Stimulated activated CD8-positive, alpha-beta memory T cell treated with anti-CD3 and anti-CD28 coated beads, Interleukin-7, amount 100 ng/mL, for 1 hour (primary cell): ENCODE measurements at places on chromosomes 2 and 18.

GRCh38 chr2:173760553-173760952 is 204.6 kb downstream of the SP3 start:
- DNase-seq = no peak

DNA sequence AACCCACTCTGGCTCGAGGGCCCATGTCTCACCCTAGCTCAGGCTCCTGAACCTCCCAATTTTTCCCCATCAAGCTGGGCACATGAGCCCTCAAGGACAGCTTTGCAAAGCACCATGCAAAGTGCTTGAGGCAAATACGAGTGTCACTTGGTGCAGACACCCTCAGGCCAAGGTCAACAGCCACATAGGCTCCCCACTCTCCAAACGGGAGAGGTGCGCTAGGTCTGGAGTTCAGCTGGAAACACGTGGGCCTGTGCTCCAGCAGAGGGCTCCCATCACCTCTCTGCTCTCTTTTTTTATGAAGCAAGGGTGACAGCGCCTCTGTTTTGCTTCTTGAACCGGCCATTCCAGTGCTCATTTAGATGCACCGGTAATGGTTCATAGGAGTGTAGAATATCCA is 11.9 kb upstream of the ARHGAP25 start:
- DNase-seq = no peak

DNA sequence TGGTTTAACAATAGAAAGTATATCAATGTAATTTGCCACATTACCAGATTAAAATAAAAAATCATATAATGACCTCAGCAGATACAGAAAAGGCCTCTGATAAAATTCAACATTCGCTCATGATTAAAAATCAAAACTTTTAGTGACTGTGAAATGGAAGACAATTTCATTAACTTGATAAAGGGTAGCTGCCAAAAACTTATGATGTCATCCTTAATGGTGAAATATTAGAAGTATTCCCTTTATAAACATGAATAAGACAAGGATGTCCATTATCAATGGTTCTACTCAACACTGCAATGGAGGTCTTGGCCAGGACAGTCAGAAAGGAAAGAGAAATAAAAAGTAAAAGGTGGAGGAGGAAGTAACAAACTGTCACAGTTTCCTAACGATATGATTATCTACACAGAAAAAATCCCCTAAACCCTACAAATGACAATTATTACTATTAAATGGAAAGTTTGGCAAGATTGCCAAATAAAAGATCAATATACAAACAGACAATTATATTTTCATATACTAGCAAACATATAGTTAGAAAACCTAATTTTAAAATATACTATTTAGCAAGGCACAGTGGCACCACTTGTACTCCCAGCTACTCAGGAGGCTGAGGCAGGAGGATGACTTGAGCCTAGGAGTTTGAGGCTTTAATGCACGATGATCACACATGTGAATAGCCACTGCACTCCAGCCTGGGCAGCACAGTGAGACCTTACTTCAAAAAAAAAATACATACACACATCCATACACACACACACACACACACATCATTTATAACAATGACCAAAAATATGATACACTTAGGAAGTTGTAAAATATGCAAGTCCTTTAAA is 12.8 kb downstream of the METTL8 start:
- DNase-seq = no peak

DNA sequence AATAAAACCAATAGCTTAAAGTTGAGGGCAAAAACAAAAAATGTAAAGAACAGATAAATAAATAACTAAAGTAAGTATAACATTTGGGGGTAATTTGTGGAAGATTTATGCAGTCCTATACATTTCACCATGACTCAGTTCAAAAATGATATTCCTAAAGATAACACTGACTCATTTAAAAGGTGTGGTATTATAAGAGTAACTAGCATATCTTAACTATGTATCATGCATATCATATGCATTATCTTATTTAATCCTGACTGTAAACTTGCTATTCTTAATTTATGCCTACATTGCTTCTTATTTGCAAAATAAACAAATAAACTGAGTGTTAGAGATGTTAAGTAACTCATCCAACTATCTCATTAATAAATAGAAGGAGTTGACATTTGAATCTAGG is 726.5 kb upstream of the PKDCC start:
- DNase-seq = no peak

DNA sequence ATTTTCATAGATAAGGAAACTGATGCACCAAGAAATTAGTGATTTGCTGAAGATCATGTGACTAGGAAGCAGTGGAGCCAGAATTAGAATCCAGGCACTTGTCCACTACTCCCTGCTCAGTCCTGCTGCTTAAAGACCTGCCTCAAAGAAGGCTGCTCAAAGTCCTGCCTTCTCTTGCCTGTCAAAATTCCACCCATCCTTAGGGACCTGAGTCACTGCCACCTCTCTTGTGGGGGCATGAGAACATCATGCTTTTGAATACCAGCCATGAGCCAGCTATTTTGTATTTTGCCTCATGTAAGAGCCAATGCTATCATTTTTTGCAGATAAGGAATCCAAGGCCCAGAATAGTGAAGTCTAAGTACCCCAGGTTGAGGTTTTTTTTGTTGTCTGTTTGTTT is 47.1 kb downstream of the DDX1 start:
- no peak for DNase-seq

DNA sequence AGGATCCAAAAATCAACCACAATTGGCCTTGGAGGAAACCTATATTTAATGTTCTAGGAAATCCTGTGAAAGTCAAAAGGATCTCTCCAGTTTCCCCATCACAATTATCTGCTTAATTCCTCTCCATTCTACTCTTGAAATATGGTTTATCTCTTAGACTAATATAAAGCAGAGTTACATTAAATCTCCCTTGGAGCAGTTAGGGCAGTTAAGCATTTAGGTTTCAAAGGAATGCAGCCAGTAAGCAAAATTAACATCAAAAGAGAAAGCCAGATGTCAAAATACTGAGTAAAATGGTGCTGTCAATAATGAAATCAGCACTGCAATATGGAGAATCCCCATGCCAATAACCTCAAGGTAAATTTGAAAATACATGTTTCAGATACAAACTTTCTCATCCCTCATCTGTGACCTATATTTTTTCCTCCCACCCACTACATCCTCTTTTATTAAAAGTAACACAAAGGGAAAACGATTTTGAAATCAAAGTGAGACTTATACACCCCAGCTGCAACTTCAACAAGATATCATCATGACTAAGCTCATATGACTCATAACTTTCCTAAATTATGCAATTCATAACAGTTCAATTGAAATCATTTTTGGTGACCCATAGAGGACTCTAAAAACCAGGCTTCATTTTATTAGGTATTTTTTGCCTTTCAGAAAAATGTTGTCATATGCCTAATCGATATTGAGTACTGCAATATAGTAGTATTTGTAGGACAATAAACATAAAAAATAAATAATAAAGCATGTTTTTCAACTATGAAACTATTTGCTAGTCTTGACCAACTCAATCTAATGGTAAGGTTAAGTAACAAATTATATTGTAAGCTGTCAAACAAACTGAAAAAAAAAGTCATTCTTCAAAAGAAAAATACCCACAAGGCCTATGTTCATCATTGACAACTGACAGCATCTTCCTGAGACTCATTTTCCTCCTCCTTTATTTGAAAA is 3.1 kb downstream of the ADAM17 start:
- no peak for DNase-seq

DNA sequence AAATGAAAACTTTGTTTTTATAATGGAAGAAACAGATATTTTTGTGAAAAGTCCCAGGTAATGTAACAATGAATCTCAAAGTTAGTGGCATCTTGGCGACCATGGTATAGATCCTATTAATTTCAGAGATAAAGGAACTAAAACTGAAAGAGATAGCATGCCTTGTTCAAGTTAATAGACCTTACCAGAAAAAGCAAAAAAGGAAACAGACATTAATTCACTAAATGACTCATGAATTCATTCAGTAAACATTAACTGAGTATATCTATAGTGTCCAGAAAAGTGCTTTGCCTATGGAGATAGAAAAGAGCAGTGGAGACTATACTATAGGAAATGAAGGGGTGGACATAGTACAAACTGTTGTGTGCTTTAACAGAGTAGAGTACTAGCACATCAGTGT is 763.3 kb downstream of the TRIB2 start:
- no peak for DNase-seq

DNA sequence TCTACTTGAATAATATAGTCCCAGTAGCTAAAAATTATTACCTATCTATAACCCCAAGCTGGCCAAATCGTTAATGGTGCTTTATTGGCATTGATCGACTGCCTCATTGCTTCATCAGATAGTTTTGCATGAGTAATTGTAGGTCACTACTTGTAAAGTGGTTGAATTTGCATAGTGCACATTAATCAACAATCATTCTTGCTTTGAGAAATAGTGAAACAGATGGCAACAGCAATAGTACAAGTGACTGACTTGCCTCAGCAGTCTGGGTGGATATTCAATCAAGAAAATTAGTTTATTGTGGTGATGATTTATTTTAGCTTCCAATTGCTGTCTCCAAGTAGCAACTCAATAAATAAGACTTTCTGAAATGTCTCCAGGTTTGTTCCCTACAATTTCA is 117.8 kb upstream of the NRXN1 start:
- no peak for DNase-seq

DNA sequence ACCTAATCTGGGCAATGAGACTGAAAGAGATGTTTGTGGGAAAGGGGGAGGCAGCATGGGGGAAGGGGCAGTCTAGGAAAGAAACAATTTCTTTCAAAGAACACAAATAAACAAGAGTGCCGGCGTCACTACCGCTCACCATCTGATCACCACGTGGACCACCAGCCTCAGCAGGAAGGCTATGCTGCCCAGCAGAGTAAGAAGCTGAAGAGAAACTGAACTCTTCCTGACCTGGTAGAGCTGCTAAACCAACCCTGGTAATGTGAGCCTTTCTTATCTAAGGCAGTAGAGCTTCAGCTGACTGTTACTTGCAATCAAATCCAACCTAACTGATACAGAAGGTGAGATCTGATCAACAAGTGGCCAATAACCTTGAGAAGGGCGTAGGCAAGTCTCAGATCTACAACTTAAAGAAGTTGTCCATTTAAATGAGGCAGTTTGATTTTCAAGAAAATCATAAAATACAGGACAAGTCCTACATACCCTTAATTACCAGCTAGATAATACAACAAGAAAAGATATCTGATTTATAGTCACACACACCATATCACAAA is 44.2 kb upstream of the SPTBN1 start:
- no peak for DNase-seq
